Umbilical cord (tissue), 2 donors: ENCODE measurements at places on chromosomes 2 and 18. TPM values are rescaled to one million over a fixed set of nuclear protein-coding genes. Genes with fewer than 3 reads are reported as not detected.

Gene GRHL1
- total RNA-seq, result 13.2 TPM

Gene MROH2A
- not detected for total RNA-seq

Gene HDLBP
- total RNA-seq, result 1,280 TPM

Gene RAPH1
- 18.3 TPM for total RNA-seq

Gene MATN3
- total RNA-seq, result 4.1 TPM

Gene SULT1C2
- 6.5 TPM for total RNA-seq
